ENCODE measurements at places on chromosomes 5 and 9. TPM values are rescaled to one million over a fixed set of nuclear protein-coding genes. Genes with fewer than 3 reads are reported as not detected.

GRCh38 chr5:87004101-87004500 is 263.6 kb upstream of the RASA1 start:
- DNase-seq: no peak

DNA sequence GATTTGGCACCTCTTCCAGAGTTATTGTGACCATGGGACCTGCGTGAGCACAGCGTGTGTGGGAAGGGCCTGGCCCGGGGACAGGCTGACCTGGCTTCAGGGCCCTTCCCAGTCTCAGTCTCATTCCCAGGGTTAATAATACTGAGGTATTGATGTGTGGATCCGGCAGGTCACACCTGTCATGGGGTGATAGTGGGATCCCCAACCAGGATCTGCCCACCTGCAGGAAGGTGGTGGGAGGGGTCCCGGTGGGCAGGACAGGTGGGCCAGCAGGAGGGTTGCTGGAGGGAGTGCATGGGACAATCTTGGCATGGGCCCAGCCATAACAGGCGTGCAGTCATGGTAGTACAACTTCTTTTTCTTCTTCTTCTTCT is 55.4 kb downstream of the COL15A1 start:
- DNase-seq: no peak

DNA sequence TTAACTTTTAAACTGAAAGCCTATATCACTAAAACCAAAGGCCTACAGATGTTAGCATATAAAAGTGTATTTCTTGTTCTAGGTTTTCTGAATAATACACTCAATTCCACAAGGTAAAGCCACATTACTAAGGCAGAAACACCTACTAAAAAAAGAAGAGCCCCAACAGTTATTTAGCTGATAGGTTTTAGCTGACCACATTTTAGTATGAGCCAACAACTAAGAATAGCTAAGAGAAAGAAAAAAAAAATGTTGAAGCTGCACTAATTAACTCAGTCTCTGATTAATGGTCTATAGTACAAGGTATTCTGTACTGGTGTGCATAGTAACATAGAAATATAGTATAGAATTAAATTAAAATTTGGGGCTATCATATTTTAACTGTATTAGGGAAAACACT is 23.5 kb downstream of the ZFR start:
- DNase-seq: no peak

GRCh38 chr5:38257308-38258041 is 884 bp upstream of the EGFLAM start:
- DNase-seq: no peak

GRCh38 chr9:34588671-34589635 is 571 bp downstream of the CNTFR start:
- no peak for DNase-seq

GRCh38 chr5:42799668-42800114 is 12.0 kb downstream of the SELENOP start:
- no peak for DNase-seq

GRCh38 chr9:116705531-116705930 is 18.4 kb downstream of the TRIM32 start:
- DNase-seq: no peak

DNA sequence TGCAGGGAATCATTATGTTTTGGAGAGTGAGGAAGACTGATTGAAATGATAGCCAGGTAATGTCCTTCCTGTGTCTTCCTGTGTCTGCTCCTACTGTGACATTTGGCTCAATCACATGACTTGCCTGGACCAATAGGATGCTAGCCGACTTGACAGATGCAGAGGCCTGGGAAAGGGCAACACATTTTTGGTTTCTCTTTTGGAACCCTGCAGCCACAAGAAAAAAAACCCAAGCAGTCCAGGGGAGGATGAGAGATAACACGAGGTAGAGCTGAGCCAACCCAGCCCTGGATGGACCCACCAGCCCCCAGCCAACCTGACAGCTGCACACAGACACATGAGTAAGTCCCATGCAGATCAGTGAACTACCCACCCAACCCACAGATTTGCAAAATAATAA is 256.1 kb upstream of the SMARCA2 start:
- no peak for DNase-seq

DNA sequence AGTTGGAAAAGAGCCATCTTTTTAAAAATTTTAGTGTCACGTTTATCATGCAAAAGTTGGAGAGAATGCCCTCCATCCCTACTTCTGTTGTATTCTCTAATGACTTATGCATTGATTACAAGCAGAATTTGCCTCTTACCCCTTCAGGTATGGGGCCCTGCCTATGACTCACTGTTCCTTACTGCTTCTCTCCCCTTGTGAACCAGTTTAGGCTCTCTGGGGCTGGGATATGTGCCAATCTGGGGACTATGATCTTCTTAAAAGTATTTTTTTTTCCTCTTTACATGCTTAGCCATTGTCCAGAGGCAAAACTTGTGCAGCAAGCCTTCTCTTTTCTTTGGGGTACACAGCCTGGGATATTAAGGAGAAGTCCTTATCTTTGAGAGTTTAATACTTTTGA is 37.4 kb downstream of the CAMK4 start:
- DNase-seq: no peak

DNA sequence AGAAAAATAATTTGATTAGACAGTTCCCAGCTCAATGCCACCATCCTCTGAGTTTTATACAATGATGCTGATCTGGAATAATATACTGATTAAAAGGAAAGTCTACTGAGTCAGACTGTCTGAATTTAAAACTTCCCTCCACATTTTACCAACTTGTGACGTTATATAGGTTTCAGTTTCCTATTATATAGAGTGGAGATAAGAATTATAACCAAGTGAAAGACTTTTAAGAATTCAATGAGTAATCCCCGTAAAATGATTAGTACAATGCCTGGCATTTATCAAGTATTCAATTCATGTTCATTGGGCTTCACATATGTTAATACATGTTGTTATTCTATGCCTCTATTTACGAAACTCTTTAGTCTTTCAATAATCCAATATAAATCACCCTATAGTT is 166.0 kb downstream of the CDH9 start:
- DNase-seq: no peak

DNA sequence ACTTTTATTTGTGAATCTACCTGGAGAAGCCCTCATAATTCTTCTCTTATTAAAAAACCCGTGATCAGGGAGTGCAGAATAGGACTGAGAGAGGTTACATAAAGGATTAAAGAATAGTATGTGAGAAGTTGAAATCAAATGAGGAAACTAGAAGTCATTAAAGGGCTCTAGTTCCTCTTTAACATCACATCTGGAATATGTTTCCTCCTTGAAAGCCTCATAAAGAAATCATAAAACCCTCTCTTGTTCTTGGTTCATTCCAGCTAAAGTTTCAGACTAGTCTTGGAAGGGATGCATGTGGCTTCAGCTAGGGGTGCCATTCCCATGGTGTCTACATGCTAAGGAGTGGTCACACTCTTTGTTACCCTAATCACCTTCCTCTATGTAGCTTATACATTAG is 5.7 kb upstream of the C5orf46 start:
- no peak for DNase-seq

GRCh38 chr5:54062958-54063357 is 247.4 kb downstream of the ARL15 start:
- DNase-seq: no peak

DNA sequence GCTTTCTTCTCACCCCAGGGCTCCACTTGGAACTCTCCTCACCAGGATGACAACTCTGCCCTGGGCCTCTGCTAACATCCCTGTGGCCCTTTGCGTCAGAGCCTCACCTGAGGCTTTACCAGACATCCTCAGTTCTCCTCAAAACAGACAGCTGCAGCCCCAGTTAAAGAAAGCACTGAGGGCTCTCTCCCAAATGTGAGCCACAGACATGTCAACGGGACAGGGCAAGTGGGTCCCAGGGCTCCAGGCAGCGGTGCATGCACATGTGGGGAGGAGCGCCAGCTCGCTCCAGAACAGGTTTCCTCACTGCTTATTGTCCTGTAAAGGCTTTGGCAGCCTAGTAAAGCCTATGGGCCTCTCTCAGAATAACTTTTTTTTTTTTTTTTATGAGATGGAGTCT is 37.3 kb downstream of the IPPK start:
- no peak for DNase-seq

- no peak for DNase-seq
These were observed 140.3 kb upstream of the FTMT start for GRCh38 chr5:121711416-121711815.

DNA sequence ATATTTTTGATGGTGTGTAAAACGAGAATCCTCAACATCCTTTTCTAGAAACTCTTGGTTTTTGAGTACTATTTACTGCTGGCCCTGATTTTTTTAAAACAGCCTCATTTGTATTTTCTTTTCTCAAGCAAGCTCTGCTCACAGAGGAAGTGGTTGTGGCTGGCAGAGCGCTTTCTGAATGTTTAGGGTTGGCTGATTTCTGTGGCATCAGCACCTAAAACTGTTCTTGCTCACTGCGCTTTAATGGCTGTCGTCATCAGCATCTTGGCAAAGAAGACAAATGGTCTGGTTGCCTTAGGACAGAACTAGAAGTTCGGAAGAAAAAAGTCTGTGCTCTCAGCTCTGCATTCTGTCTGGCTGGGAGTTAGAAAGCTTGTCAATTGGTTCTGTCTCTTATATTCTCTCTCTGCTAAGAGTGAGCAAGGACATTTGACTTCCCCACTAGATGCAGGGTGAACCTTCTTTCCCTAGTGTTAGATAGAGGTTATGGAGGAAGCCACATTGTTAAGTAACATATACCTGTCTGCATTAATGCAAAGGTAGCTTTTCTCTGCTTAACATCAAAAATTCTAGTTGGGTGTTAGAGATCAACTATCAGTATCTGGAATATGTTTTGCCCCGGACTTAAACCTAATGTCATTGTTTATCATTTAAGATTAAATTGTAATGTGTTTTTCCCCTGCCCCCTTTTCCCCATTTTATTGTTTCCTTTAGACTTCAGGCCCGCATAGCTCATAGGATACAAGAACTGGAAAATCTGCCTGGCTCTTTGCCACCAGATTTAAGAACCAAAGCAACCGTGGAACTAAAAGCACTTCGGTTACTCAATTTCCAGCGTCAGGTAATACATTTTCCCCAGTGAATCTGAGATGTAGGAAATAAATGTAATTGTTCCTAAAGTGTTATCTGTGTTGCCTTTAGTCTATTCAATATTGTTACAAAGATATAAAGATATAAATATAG is 39.0 kb downstream of the SMARCA2 start:
- peak; percentile 38 for DNase-seq

DNA sequence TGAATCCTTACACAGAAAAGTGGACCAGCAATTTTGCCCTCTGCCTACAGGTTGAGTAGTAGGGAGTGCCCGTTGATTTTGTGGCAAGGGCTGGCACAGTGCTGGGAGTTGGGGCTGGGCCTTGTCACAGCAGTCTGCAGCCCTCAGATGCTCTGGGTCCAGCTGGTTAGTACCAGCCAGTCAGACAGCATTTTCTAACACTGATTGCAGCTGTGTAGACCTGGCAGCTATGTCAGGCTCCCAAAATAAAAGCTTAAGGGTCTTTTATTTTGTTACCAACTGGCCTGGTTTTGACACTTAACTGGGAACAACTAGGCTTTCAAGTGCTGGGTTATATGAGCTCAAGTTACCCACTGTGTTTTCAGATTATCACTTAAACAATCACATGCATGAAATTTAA is 57.7 kb downstream of the MAT2B start:
- no peak for DNase-seq

DNA sequence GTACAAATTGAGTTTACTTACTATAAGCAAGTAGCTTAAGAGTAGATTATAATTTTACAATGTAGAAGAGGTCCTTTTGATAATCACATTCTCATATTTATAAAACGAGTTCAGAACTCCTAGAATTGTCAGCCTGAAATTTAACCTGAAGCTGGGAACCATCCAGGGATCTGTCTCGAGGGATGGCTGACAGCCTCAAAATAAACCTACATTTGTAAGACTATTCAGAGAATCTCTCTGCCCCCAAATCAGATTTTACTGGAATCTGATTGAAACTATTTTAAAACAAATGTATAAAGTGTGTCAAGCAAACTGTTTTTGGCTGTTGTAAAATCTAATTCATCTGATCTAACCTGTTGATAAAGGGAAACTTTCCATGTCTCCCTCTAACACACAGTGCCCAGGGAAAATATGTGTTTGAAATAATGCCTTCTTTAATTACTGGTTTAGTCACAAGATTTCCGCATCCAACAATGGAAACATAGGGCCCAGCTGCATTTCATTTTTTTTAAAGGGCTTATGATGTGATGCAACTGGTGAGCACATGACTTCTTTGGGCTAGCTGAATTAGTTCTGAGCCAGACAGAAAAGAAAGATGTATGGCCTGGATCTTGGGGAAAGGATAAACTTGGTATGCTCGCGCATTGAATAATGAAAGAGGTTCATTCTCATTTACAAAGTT is 30.3 kb downstream of the SLC25A46 start:
- peak; percentile 47 for DNase-seq

DNA sequence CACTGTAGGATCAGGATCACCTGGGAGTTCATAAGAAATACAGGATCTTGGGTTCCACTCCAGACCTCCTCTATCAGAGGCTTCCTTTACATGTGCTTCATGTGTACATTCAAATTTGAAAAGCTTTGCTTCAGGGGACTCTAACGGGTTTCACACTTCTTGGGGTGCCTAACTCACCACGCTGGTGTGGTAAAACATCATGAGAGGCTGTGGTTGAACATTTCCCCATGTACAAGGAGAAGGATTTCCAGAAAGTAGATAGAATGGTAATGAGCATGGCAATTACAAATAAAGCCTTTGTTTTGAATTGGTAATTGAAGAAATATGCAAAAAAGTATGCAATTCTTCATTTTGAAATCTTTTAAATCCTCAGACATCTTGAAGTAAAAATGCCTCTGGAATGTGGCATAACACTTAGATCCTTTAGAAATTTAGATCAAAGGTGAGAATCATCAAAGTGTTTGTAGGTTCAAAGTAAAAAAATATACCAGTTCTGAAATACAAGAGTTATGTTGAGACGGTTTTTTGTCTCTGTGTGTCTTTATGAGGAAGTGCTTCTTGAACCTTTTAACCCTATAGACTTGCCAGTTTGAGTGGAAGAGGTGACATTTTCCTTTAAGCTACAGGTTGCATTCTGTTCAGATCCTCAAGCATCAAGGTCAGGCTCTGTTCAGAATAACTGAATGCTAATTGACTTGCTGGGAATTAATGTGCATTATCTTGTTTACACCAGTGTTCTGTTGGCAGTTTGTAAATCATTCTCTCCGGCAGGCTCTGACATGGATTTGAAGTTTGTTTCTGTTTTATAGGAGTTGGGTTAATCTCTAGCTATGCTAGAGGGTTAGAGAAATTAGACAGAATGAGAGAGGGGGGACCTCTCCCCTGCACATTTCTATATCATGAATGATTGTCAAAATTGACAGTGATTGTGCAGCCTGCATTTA is 415.3 kb downstream of the MAN2A1 start:
- DNase-seq: no peak

The FOXI1 gene
- total RNA-seq: not detected

The PROP1 gene
- not detected for total RNA-seq

The CXCL14 gene
- total RNA-seq: not detected

The PMPCA gene
- 30.4 TPM for total RNA-seq

The DDX4 gene
- not detected for total RNA-seq

The SNCAIP gene
- 10.7 TPM for total RNA-seq

The KCNMB1 gene
- not detected for total RNA-seq

The CCDC192 gene
- total RNA-seq: not detected

The WDR38 gene
- total RNA-seq: not detected

The CTNND2 gene
- not detected for total RNA-seq

The PTCD2 gene
- 2.2 TPM for total RNA-seq

The FBP2 gene
- total RNA-seq: not detected

The PHYHD1 gene
- 0.20 TPM for total RNA-seq
